ENCODE measurements at places on chromosomes 2 and 18.

- DNase-seq: no peak
Observed at GRCh38 chr2:158815166-158815565, 20.0 kb downstream of the DAPL1 start.

GRCh38 chr2:205411558-205411957, 270.7 kb upstream of the NRP2 start:
- DNase-seq: no peak

DNA sequence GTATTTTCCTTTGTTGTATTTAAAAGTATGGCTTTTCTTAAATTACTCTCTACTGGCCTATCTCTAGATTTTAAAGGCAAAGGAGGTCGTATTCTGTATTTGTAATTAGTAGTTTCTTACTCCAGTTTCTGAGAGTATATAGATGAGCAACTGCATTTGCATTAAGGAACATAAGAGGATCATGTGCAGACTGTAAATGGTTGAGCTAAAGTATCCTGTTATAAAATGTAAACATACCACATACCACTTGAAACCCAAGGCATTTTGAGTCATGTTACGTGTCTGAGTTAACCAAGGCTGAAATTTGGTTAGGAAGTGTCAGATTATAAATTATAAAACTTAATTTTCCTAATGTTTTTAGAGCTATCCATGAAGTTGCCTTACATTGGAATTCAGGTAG, 76.3 kb downstream of the GPD2 start:
- no peak for DNase-seq

- DNase-seq: no peak
Observed at GRCh38 chr2:48397281-48397680, 132.7 kb upstream of the STON1 start.

DNA sequence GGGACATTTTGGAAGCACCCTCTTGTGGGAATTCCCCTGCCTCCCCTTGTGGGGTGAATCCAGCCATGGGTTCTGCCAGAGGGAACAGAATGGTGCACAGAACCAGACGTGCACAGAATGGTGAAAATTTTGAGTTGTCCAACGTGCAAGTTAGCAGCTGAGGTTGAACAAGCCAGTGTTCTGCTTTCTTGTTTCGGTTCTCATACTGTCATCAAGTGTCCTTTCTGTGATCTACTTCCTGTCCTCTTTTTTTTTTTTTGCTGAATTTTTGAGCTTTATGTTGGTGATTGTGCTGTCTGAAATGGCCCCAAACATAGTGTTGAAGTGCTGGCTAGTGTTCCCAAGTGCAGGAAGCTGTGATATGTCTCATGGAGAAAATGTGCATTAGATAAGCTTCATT, 21.5 kb upstream of the REEP1 start:
- no peak for DNase-seq

GRCh38 chr2:106892048-106892447, 6.1 kb upstream of the ST6GAL2 start:
- DNase-seq: no peak

DNA sequence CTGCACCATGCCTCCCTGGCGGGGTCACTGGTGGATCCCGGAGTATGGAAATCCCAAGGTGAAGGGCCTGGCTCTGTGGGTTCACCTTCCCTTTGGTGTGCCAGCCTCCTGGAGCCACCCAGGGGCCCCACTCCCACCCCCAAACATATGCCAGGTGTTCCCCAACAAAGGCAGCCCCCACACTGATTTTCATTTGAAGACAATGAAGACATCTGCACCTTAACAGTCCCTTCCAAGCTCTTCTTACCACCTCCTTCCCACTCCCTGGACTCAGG, 11.7 kb downstream of the BIN1 start:
- no peak for DNase-seq

- DNase-seq: no peak
Observed at GRCh38 chr18:54433857-54434256, 76.2 kb downstream of the C18orf54 start.

All from SW 1271 (cell line).